T-helper 1 cell (primary cell): ENCODE measurements at places on chromosomes 5 and 9.

- no peak for DNase-seq
These were observed 189.5 kb downstream of the SEC61B start for GRCh38 chr9:99411479-99412115.

- DNase-seq: no peak
These were observed 15.2 kb upstream of the TAF11L2 start for GRCh38 chr5:17482790-17483189.

DNA sequence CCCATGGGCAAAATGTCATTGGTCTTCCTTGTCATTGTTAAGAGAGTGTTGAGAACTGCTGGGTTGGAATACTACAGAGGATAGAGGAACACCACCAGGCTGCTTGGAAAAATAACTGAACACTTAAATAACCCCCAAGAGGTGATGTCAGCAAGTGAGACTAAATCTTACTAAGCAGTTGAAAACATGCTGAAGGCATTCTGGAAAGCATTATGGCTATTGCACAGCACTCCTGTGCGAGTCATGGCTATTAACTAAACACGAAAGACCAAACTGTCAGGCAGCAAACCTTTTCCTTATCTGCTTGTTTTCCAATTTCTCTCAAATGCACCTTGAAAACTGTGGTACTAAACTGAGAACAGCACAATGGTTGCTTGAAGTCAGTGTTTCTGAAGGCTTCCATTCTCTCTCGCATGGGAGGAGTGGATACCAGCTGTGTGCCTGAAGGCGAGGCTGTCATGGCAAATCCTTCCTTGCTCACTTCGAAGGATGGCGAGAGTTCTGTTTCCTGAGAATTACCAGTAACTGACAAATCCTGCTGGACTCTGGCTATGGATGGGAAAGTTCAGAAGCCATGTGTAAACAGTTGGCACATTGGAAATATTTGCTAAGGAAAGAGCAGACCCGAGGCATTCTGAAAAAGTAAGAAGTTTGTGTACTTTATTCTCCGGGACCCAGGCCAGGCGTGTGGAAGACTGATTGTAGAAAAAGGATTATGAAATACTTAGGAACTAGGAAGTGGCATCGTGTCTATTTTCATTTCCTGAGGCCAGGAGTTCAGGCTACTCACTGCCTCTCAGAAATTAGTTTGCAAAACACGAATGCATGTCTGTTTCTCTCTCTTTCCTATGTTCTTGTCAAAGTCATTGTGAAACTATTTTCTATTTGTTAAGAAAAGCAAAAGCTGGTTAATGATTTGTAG lies 182.1 kb downstream of the DMRT2 start:
- DNase-seq: no peak

GRCh38 chr5:159448-160172 lies 31.7 kb upstream of the LRRC14B start:
- DNase-seq: no peak

GRCh38 chr9:133394687-133395271 lies 18.6 kb downstream of the STKLD1 start:
- DNase-seq: no peak

DNA sequence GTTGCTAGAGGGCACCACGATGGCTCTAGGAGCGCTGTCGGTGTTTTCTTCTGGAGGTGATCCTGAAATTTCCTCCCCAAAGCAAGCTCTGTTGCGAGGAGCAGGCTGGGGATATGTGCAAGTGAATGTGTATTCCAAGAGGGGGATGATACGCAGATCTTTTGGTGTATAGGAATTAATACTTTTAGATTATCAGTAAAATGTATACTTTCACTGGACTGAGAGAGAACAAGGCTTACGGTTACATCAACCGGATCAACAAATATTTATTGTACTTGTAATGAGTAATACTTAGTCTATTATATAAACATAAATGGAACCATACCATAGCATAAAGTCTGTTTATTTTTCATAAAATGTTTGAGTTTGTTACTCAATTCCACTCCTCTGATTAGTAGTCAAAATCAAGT lies 632 bp upstream of the PRKAA1 start:
- DNase-seq: no peak

DNA sequence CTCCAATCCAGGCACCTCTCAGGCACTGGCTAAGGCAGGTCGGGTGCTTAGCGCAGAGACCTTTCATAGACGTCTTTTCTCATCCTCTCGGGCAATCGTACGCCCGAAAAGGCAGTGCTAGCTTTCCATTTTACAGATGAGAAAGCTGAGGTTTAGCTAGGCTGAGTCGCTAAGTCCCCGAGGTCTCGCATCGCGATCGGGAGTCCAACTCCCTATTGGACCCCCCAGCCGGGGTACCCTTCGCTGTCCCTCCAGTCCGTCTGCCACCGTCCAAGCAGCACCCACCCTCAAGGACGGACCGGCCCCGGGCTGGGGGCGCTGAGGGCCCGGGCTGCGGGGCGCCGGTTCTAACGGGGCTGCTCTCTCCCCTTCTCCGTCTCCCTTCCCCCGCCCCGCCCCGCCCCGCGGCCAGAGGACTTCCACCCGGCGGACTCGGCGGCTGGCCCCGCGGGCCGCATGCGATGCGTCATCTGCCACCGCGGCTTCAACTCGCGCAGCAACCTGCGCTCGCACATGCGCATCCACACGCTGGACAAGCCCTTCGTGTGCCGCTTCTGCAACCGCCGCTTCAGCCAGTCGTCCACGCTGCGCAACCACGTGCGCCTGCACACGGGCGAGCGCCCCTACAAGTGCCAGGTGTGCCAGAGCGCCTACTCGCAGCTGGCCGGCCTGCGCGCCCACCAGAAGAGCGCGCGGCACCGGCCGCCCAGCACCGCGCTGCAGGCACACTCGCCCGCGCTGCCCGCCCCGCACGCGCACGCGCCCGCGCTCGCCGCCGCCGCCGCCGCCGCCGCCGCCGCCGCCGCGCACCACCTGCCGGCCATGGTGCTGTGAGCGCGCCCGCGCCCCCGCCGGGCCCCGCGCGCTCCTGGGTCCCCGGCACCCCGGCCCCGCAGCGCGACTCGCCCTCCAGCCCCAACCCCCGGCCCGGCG lies 12.5 kb upstream of the EXOSC2 start:
- DNase-seq: no peak

DNA sequence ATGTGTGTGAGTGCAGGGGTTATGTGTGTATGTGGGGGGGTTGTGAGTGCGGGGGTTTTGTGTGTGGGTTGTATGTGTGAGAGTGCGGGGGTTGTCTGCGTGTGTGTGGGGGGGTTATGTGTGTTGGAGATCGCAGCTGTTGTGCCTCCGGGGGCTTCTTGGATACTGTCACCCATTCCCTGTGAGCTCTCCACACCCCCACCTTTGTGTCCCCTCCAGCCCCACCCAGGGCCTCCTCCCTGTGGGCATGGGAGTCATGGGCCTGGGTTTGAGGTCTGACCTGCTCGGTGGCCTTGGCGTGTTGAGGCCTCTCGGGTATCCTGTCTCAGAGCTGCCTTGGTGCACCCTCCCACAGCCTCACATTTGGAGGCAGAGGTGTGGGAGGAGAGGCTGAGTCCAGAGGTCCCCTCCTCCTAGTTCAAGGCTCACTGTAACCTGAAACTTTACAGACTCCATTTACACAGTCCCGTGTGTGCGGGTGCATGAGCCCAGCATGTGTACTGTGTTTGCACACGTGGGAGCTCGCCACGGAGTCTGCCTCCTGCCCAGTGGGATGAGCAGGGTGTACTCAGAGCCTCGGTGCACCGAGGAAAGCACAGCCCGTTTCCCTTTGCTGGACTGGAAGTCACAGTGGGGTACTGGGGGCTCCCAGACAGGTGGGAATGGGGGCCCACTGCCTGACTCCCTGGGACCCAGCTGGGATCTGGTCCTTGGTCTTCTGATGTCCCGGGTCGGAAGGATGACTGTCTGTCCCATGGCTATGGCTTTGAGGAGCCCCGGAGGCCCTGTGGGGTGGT lies 43.4 kb downstream of the RXRA start:
- DNase-seq: no peak

GRCh38 chr9:76634356-76635054 lies 129.7 kb upstream of the PCA3 start:
- DNase-seq: no peak

DNA sequence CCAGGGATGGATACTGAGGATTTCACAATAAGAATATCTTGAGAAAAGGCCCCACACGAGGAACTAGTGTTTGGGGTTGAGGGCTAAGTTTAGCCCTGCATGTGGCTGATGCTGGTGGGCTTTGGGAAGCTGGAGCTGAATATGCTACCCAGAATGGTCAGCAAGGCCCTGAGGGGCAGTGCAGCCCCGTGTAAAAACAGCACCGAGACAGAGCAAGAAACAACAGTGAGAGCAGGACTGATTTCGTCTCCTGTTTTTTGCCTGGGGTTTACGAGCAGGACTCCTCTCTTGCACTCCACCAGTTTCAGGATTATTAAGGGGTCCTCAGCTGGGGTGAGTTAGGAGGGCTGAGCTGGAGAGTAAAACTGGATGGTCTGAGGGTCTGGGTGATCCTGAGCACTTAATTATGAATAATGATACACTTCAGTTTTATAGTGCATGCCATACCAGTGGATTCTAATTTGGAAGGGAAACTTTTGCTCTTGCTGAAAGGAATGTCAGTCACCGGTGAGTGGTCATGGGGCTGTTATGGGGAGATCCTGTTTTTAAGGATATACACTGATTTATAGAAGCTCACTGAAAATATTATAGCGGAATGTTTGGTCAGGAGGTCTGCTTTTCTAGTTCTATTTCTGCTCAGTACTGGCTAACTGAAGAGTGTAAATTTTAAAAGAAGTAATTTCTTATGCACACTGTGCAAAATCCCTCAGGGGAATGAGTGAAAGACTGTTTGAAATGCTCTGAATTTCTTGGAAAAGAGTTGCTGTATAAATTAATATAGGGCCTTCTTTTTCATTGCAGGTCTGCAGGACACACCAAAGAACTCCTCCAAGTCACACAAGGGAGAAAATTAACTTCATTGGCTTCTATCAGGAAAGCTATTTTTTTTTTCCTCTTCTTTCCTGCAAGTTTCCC lies 42.7 kb upstream of the NFIB start:
- DNase-seq: no peak

DNA sequence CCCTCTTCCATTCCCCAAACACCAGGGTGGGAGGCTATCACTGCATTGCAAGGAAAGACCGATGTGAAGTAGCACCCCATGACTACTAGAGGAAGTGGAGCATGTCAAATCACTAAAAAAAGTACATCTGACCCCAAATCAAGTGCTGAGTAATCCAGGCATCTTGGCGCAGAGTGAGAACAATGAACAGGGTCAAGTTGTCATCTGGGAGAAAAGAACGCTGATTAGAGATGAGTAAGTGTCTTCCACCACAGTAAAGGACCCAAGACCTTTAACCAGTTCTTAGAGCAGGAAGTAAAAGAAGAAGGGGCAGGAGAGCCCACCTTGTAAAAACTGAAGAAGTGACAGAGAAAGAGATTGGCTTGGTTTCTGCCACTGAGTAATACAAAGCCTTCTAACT lies 75.0 kb upstream of the RAD23B start:
- DNase-seq: no peak

DNA sequence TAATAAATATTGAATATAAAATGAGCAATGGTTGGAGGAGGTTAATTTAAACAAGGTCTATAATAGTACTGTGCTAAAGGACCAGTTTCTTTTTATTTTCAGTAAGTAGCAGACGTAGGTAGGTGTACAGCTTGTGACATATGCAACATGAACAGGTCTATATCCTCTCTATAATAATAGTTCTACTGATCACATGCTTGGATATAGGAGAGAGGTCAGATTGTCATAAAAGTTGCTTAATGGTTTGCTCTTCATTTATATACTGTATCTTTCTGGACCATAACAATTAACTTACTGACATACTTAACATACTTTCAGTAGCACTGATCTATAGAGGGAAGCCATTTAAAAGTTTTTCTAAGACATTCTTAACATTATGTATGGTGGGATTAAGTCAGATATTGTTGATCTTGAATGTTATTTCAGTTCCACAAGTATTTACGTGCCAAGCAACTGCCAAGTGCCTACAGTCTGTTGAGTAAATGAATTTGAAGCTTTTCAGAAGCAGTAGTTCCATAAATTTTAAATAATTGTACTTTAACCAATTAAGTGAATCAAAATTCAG lies 68.0 kb downstream of the DENND4C start:
- DNase-seq: no peak

DNA sequence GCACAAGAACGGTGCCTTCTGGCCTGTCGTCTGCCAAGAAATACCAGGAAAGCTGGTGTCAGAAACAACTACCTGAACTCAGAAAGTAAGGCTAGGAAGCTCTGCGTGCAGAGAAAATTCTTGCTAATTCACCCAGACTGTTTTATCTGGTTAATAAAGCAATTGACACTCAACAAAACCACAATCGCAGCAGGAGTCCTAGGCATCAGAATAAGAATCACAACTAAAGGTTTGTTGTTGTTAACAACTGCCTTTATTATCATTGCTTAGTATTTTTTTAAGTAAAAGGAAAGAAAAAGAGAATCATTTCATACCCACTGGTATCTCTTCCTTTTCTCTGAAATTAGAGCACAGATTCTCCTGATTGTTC lies 3.9 kb upstream of the ISL1 start:
- DNase-seq: no peak

DNA sequence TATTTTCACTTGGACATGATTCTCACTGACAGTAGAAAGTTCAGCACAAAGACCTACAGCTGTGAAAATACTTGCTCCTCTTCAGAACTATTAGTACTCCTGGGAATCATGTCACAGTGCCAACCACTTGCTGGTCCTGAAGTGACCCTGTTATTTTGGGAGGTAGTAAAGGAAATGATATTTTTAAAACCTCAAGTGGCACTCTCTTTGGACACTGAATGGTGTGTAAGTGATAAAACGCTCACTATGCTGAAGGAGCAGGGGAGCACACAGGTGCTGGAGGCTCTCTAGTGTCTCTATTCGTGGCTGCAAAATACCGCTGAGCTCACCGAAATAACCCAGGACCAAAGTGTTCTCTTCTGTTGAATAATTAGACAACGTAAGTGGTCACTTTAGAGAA lies 76.9 kb upstream of the SPATA31D4 start:
- no peak for DNase-seq

DNA sequence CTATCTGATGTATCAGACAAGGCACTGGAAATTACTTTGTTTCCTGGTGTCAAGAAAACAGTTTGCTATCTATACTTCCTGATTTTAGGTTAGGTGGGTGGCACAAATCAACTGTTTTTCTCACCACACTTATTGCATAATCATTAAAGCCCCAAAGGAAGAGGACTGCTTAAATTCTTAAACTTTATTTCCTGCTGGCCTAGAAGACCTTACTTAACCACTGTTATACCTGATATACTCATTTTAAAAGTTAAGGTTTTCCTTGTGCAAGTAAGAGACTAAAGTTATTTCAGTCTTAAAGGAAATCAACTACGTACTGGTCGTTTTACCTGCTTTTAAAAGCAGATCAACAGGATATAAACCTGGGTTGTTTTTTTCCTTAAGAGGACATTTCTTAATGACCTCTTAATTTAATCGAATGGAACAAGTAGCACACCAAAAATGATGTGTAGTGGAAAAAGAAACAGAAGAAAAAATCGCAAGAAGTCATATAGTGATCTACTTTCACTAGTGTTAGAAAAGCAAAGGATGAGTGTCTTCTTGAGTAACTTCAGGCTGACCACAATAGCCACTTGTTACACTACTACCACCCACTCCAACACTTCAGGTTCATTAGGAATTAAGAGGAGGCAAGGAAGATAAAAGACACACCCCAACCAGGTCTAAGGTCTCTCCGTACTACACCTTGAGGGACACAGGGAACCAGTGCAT lies 974 bp downstream of the CLINT1 start:
- no peak for DNase-seq

- DNase-seq: no peak
These were observed 23.8 kb downstream of the NEURL1B start for GRCh38 chr5:172664681-172665541.

GRCh38 chr9:110714314-110714713 lies 45.7 kb downstream of the MUSK start:
- DNase-seq: no peak

GRCh38 chr9:107375001-107375400 lies 91.9 kb downstream of the RAD23B start:
- no peak for DNase-seq
